ENCODE measurements at places on chromosomes 13 and 19. TPM values are rescaled to one million over a fixed set of nuclear protein-coding genes. Genes with fewer than 3 reads are reported as not detected.

The OR7D2 gene
- not detected for total RNA-seq

The KLK6 gene
- not detected for total RNA-seq

The S1PR4 gene
- 70.2 TPM for total RNA-seq

The CEACAM21 gene
- 34.9 TPM for total RNA-seq

The MAP2K2 gene
- 77.6 TPM for total RNA-seq

The SERPINE3 gene
- total RNA-seq = not detected

The NLRP5 gene
- total RNA-seq = not detected

The CEACAM8 gene
- not detected for total RNA-seq

The ADAT3 gene
- total RNA-seq = 7.9 TPM

The BCAM gene
- total RNA-seq = not detected

The TNFSF13B gene
- total RNA-seq = 1.8 TPM

The HS6ST3 gene
- total RNA-seq = not detected

The GRIN2D gene
- total RNA-seq = not detected

The WDR88 gene
- total RNA-seq = not detected

The DNM2 gene
- 279 TPM for total RNA-seq

The SIGLEC11 gene
- total RNA-seq = not detected

The SIAH3 gene
- total RNA-seq = 1.6 TPM

The FUT3 gene
- 0.85 TPM for total RNA-seq

The POGLUT2 gene
- not detected for total RNA-seq

The PSG3 gene
- total RNA-seq = not detected

The ZNF536 gene
- total RNA-seq = not detected

The B3GNT3 gene
- total RNA-seq = 0.39 TPM

The TPGS1 gene
- total RNA-seq = 17.2 TPM

The LCP1 gene
- 266 TPM for total RNA-seq

All from CD4-positive, alpha-beta T cell (primary cell).